ENCODE measurements at places on chromosomes 4 and X.

DNA sequence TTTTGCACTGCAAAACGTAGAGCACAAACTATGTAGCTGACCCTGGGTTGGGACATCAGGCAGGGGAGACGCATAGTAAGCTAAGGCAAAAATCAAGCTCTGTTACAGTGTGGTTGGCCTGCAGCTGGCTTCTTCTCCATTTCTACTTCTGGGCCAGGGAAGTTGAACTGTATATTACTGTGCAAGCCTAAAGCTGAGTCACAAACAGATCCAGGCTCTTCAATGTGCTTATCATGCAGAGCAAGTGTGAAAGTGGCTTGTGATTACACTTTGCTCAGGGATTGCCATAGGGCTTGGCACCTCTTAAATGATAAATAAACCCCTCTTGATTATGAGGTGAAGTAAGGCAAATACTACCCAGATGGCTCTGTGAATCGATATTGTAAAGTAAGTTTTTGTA lies 40.5 kb downstream of the CLDN34 start:
- no peak for DNase-seq

GRCh38 chrX:53969540-53969939 lies 74.7 kb downstream of the PHF8 start:
- no peak for DNase-seq

- DNase-seq: no peak
Observed at GRCh38 chr4:7649411-7649740, 214.6 kb upstream of the PSAPL1 start.

GRCh38 chrX:95435198-95435597 lies 1249.4 kb upstream of the DIAPH2 start:
- no peak for DNase-seq

GRCh38 chrX:56618323-56618722 lies 54.9 kb downstream of the UBQLN2 start:
- no peak for DNase-seq

DNA sequence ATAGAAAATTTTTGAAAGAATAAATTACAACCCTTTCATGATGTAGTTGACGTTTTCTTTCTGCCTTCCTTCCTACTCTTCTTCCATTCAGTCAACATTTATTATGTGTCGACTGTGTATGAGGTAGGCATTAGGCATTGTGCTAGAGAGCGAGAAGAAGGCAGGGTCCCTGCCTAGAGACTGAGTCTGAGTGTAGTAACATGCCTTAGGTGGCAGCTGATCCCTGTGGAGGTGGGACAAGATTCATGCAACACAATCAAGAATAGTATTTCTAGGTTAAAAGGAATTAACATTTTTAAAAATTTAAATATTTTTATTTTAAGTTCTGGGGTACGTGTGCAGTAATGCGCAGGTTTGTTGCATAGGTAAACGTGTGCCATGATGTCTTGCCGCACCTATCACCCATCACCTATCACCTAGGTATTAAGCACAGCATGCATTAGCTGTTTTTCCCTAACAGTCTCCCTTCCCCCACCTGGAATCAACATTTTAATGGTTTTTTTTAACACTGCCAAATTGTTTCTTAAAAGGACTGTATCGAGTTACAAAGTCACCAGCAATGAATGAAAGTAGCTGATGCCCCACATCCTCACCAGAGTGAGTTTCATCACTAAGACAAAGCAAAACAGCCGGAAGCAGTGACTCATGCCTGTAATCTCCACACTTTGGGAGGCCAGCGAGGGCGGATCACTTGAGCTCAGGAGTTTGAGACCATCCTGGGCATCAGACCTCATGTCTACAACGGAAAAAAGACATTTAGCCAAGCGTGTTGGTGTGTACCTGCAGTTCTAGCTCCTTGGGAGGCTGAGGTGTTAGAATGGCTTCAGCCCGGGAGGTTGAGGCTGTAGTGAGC lies 84.0 kb downstream of the WWC2 start:
- DNase-seq: peak; percentile 32

- DNase-seq: no peak
Observed at GRCh38 chrX:134642386-134642785, 15.9 kb downstream of the PLAC1 start.

DNA sequence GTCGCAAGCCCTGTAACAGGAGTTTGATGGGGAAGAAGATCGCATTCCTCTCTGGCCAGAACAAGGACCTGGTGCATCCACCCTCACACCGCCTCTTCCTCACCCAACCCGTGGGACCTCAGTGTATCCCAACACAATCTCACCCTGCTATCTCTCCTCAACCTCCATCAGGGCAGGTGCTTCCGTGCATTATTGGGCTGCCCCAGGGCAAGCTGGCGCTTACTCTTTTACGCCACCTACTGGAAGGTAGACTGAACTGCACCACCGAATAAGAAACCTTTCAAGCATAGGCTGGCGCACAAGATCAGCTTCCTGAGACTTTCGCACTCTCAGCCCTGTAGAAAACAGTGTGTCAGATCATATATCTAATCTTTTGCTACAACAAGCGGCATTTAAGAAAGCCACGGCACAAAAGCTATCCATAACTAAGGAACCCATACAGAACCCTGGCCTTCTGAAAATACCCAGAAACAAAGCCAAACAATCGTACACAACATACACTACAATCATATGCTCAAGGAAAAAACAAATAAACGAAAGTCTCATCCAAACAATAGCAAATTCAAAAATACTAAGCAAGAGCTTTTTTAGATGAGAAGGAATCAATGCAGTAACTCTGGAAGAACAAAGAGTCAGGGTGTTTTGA lies 209.3 kb downstream of the UGT8 start:
- DNase-seq: peak; percentile 1

- no peak for DNase-seq
Observed at GRCh38 chr4:155582041-155582440, 84.6 kb upstream of the GUCY1A1 start.

- DNase-seq: no peak
Observed at GRCh38 chr4:112031712-112032328, 113.4 kb upstream of the FAM241A start.

- DNase-seq: no peak
Observed at GRCh38 chr4:128813965-128814364, 4.5 kb downstream of the JADE1 start.

DNA sequence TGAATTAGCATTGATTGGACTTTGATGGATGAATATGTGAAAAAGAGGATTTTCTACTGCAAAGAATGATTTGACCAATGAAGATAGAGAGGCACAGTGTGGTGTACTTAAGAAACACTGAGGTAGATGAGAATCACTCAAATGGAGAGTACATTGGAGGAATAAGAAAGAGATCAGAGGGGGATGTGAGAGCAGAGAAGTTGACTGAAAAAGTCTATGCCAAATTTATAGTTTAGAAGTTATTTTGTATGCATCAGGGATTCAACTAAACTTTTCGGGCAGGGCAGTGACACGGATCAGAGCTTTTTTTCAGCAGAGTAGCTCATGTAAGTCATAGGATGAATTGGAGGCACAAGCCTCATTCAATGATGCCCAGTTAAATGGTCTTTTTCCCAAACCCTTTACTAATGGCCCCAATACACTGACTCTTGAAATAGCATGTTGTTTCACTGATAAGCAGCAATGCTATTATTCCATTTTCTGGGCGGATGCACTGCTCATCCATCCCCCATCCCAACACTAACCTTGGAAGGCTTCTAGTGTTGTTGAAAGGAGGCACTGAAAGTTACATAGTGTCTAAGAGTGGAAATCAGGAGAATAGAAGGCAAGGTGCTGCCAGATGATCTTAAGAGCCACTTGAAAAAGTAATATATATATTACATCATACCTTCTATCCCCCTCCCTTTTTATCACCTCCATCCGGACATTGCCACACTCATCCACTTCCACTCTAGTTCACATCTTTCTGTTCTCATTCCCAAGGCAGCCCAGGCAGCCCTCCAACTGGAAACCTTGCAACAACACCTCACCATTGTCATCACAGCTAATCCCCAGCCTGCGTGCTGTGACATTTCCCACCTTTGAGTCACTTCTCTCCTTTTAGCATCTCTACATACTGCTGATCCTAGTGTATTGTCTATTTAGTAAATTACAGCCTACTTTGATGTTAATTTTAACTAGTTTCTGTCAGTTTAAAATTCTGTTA lies 46.1 kb downstream of the ARHGAP24 start:
- no peak for DNase-seq

- no peak for DNase-seq
Observed at GRCh38 chr4:148162519-148162918, 279.7 kb downstream of the NR3C2 start.

DNA sequence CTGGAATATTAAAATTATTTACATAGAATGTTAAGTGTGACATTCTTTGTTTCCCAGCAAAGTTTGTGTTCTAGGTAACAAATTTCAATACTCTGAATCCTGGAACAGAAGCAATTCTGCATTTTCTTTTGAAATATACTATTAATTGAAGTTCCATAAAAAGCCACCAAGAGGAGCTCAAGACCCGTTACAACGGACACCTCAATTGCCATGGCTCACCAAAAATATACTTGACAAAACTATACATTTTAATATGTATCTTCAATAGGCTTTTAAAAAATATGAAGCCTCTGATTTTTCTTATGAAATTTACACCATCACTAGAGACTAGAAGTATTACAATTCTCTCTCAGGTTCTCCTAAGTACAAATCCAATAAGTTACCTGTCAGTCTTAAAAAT lies 111.4 kb downstream of the NYX start:
- no peak for DNase-seq

DNA sequence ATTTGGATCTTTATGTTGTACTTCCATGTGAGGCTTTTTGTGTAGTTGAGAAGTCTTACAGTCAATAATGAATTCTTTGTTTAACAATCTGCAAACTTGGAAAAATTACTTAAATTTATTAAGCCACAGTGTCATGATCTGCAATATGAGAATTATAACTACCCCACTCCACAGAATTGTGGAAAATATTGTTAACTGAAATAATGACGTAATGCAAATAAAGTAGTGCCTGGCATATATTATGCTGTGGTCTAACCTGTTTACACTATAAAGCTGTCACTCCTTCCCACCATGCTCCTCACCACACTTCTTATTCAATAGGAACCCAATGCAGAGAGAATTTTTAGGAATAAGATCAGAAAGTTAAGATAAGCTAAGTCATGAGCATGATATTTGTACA lies 632.1 kb upstream of the GALNTL6 start:
- DNase-seq: no peak

- DNase-seq: no peak
Observed at GRCh38 chrX:1274786-1275185, 6.2 kb downstream of the CSF2RA start.

DNA sequence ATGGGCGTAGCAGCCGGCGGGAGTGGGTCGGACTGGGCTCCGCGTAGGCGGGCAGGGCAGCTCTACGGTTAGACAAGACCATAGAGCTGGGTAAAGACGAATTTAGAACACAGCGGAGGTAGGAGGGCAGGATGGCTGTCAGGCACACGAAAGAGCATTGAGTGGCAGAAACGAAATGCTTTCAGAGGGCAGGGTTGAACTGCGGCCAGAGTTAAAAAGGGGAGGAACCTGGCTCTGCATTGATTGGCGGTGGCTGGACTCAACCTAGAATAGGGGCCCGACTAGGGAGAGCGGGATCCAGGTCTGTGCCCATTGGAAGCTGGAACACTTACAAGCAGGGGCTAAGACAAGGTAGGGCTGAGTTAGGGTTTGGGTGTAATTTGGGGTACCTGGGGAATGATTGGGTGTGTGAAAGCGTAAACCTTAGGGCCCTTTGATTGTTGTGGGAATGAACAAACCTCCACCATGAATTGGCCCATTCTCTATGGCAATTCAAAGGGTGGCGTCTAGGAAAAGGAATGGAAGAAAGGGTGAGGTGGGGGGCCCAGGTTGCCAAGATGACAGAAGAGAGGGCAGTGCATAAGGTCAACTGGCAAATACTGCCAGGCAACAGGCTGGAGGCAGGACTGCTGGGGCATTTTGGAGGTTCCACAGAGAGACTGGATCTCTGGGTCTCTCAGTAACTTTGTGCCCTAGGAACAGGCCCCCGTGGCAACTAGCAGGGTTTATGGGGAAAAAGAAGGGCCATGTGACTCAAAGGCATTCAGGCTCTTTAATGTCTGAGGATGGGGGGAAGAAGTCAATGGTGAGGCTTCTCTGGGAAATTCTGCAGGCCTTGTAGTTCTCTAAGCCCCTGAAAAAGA lies 911 bp upstream of the ELK1 start:
- no peak for DNase-seq

DNA sequence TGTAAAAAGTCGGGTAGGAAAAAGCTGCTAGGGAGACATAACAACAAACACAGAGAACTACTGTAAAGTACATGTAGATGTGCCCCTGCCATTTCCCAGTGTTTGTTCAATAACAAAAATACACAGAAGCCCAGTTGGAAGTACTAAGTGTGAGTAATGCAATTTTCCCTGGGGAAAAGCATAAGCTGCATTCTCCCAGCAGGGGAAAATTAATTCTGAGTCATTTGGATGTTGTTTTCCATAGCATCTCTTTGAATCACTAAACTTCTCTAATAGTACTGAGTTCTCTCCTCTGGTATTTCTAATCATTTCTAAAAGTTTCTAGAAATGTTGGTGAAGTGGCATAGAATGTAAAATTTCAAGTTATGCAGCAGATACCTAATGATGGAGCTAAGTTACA lies 1114.9 kb downstream of the C4orf33 start:
- no peak for DNase-seq

GRCh38 chrX:68931345-68931744 lies 102.5 kb downstream of the EFNB1 start:
- no peak for DNase-seq

- peak; percentile 58 for DNase-seq
Observed at GRCh38 chr4:17336524-17336961, 175.3 kb downstream of the QDPR start.

DNA sequence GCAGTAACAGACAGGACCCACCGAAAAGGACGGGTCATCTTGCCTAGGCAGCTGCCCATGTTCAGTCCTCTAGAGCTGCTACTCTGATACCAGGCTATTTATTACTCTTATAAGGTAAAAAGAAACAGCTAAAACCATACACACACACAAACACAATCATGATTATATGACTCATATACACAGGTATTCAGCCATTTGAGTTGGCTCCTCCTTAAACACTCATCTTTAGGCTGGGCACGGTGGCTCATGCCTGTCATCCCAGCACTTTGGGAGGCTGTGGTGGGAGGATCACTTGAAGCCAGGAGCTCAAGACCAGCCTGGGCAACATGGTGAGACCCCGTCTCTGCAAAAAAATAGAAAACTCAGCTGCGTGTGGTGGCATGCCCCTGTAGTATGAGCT lies 76.6 kb downstream of the F11 start:
- no peak for DNase-seq

DNA sequence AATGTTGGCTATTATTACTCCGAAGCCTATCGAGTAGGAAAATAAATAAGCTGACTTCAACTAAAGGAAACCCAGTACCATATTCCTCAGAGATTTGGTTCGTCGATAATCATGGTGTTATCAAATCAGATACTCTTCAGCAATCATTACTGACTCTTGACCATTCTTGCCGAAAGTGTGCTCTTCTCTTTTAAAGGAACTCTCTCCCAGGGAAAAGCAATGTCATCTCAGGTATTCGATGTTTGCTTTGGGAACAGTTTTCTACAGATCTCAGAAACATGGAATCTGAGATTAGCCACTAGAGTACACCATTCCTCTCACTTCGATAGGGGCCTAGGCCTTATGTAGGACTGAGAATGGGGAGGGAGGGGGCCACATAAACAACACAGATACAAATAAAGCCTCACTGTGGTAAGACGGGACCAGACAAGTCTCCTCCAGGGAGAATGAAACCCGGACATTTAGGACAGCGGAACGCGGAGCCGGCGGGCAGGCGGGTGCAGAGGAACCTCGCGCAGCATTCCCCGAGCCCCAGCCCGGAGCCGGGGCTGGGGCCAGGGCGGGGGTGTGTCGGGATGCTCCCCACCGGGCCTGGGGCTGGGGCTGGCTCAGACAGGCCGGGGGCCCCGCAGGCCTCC lies 581 bp downstream of the DNAJB14 start:
- no peak for DNase-seq

Data from activated T-helper 9 cell treated with anti-CD3 and anti-CD28 coated beads, Interleukin-2, amount 50 U/mL, for 16 hours (primary cell).